ENCODE measurements at places on chromosomes 3 and 15.

- DNase-seq = no peak
Measured at GRCh38 chr15:89360294-89360971, 25.8 kb upstream of the POLG start.

DNA sequence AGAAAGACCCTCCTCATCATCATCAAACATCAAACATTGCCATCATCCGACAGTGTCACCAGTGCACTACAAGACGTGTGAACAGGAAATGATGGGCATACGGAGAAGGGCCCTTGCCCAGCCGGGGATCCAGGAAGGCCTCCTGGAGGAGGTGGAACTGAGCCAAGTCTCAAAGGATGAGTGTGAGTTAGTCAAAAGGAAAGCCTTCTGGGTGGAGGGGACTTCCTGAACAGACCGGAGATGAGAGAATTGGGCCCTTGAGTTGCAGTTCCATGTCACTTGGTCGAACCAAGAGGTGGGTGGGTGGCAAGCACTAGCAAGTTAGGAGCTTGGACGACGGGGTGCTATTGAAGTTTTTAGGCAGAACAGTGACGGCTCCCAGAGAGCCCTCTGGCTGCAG lies 8.5 kb downstream of the SEMA4B start:
- no peak for DNase-seq

- DNase-seq = no peak
Measured at GRCh38 chr15:74603789-74604705, 11.6 kb upstream of the CLK3 start.

DNA sequence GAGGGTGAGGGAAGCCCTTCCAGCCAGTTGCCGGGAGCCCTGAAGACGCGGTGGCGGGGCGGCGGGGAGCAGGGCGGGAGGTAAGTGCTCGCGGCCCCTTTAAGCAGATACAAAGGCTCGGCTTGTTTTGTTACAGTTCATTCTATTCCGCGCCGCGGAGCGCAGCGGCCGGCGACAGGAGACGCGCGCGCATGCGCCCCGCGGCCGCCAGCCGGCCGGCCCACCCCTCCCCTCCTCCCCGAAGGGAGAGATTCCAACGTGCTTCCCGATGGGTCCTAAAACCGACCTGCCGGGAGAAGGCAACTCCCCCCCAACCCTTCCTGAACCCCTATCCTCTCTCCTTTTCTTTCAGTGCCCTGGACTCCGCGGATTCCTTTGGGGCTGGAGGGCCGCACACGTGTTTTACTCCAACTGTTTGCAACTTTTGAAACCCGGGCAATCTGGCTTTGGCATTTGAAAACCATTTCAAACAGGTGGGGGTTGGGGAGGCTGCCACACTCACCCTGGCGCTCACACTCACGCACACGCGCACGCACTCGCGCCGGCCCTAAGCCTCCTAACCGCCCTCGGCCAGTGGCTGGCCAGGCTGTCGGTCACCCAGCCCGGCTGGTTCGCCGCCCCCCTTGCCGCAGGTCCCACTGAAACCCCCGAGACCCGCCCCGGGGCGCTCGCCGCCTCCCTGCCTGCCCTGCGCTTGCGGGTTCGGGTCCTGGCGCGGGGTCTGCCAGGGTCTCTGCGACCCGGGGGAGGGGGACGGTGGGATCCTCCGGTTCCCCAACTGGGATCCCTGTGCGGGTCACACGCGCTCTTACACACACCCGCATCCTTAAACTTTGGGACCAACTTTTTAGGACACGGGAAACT lies at the start of gene MAGI1:
TSS of gene MAGI1 (minus strand) at position 193 of the 864 bp plus-strand sequence. CDS start 610 bp downstream, outside the sequence.
- DNase-seq = no peak

DNA sequence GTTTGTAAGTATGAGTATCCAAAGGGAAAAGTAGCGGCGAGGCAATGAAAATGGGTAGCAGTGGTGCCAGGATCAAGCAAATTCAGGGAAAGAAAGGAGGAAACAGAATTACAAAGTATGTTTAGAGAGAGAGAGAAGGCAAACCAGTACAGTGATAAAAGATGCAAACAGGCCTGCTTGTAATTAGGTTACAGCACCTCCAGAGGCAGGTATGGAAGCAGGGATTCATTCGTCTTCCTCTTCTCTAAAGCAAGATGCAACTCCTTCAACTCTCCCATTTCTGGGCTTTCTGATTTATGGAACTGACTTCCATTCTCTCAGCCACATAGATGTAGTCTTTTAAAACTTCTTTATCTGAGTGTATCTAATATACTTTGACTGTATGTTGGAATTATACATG lies 68.0 kb downstream of the CRYBG3 start:
- DNase-seq = no peak

DNA sequence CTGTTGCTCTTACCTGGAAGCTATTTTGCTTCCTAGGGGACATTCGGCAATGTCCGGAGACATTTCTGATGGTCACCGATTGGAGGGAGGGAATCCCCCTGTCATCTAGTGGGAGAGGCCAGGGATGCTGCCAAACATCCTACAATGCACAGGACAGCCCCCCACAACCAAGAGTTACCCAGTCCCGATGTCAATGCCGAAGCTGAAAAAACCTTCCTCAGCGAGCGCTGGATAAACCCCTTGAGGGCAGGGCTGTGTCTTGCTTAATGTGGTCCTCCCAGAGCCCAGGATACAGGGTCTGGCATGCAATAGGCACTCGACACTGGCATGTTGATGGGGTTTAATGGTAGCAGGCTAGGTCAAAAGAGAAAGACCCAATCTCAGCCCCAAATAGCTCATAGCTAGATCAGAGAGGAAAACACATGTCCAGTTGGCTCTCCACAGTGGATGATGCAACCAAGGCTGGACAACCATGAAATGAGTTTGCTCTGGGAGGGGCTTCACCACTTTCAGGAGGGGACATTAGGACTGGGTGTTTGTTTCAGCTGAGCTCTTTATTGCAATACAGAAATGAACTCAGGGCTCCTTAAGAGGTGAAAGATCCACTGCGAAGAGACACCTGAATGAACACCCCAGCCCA lies 16.5 kb upstream of the PAQR5 start:
- DNase-seq = no peak

DNA sequence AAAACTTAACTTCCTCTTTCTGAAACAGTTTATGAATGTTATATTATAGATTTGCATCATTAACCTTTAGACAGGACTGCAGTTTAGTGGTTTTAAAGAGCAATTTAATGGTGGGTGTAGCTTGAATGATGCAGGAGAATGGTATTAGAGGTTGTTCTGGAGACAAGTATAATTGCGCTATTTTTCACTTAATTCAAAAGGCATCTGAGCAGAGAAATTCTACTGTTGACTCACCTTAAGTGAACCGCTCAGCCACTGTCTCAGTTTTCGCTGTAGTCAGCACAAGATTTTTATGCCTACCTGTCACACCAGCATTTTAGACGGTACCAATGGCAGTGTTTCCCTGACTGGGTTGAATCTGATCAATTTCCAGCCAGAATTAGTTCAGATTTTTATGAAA lies 348.8 kb upstream of the DCBLD2 start:
- no peak for DNase-seq

- no peak for DNase-seq
Measured at GRCh38 chr3:130849091-130849552, 44.8 kb upstream of the ATP2C1 start.

DNA sequence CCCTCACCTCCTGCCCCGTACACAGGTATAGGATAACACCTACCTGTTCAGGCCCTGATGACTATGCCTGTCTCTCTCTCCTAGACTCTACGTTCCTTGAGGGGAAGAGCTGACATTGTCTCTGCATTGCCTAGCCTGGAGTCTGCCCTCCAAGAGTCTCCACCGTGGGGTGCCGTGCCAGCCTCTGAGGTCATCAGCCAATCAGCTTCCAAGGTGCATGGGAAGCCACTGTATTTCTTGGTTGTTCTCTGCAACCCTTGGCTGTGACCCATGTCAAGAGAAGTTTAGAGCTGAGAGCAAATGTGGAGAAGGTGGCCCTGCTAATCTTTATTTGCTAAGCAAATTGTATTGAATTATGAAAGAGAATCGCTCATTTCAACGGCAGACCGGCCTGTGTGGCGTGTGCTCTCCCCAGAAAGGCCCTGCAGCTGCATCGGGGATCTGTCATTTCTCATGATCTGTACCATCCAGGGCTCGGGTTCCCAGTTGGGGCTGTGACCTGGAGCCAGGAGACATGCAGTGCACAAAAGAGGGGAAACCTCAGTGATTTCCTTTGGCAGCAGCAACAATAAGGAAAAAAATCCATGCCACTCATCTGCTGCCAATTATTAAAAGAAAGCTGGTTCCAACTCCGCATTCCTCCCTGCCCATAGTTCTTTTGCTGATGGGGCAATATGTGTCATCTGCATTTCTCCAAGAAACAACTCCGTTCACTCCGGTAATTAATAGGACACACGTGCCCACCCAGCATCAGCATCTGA lies 182.2 kb downstream of the MEGF11 start:
- no peak for DNase-seq

DNA sequence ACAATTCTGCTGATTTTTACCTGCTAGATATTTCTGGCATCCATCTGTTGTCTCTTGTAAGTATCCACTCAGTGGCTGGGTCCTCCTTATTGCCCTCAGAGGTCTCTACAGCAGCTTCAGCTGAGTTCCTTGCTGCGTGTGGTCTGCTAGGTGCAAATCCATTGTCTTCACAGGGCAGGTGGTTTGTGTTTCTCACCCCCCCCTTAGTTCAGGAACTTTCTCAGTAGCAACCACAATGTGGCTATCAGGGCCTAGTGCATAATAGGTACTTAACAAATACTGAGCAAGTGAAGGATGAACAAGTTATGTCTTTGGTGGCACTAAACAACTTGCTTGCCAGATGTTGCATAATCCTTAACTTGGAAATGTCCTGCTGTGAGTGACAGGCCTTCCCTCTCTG lies 96.7 kb upstream of the KLHL25 start:
- DNase-seq = no peak

GRCh38 chr3:150603153-150603979 lies at the start of gene SELENOT:
SELENOT (plus strand) TSS chr3:150603321; CDS start chr3:150603363, 42 bp downstream.
- peak; percentile 96 for DNase-seq

GRCh38 chr3:107117922-107118536 lies 259.2 kb upstream of the CCDC54 start:
- DNase-seq = no peak

DNA sequence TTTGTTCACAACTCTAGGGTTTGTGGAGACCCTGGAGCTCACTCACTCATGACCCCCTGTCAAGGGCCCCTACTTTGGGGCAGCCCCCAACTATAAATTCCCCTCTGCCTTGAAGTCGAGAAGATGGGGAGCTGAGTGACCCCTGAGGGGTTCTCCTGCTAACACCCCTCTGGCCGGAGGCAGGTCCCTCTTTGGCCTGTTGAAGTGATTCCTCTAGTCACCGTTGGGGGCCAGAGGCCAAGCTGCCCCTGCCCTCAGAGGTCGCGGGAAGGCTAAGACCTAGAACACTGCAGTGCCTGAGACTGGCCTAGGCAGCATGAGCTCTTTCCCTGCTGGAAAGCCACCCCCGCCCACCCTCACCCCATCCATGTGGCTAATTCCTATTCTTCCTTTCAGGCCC lies 15.4 kb upstream of the SKOR1 start:
- no peak for DNase-seq

DNA sequence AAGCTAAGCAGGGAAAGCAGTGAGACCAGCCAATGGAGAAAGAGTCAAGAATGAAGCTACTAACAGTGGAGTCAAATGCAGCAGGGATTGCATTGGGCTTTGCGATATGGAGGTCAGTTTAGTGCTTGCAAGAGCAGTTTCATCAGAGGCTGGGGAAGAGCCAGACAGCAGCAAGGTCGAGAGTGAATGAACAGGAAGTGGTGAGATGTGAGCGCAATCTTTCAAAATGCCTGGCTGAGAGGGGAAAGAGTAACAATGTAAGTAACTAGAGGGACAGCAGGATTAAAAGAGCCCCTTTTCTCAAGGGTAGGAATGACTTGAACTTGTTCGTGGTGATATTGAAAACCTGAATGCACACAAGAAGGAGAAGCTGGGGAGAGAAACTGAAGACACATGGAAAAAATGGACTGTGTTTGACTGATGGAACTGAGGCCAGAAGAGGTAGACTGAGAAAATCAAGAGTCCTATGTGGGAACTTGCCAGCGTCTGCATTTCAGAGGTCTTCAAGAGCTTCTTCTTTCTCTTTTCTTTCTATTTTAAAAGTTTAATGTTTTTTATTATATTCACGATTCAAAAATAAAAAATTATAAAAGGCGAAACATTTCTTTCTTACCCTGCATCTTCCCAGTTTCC lies 30.6 kb upstream of the GPR160 start:
- DNase-seq = peak; percentile 57

DNA sequence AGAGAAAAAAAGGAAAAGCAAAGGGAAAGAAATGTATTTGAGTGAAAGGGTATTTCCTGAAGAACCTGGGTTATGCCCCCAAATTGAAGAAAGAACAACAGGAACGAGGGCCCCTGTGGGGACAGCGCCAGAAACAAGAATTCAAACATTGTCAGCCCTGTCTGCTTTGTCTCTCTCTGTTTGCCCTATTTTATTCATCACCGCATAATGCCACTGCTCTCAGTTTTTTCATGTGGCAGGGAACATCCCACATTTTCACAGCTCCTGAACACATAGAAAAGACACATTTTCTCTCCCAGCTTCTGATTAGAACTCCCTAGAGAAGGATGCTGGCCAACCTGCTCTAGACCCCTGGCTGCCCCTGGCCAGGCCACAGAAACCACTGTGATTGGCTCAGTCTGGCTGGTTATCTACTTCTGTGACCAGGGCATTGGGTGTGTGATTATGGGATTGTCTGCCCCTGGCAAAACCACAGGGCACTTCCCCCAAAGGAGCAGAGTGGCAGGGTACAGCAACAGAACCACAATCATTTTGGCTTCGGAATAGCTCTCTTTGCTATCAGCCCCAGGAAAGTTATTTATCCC lies 31.3 kb upstream of the CCDC54 start:
- DNase-seq = no peak

- DNase-seq = no peak
Measured at GRCh38 chr15:71409541-71409940, 294.3 kb downstream of the THSD4 start.

GRCh38 chr15:67023517-67024313 lies 41.7 kb upstream of the SMAD3 start:
- DNase-seq = no peak

- no peak for DNase-seq
Measured at GRCh38 chr3:52109611-52110301, 44.5 kb downstream of the POC1A start.

GRCh38 chr15:99966815-99967214 lies 233.6 kb upstream of the LYSMD4 start:
- DNase-seq = no peak

GRCh38 chr3:73600293-73600938 lies 24.3 kb downstream of the PDZRN3 start:
- no peak for DNase-seq

DNA sequence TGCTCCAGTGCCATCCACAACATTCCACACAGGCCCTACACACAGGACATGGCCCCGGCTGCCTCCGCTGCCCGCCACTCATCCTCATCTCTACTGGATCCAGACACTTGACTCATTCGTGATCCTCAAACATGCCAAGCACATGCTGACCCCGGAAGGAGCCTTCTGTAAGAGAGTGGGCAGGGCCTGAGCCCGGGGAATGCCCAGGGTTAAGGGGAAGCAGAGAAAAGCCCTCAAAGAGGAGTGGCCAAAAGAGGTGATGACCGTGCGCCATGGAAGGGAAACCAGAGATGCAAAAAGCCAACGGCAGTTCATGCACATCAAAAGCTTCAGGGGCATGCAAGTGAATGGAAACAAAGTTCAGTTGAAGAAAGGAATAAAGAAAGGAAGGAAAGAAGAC lies 46.1 kb downstream of the RFTN1 start:
- DNase-seq = peak; percentile 18

All from CD4-positive, alpha-beta T cell treated with Interleukin-17A for 4 hours (primary cell).